ENCODE measurements at places on chromosomes 7 and 10.
A peak's percentile ranks its signal among the peaks of the same experiment; 100 is the strongest.

DNA sequence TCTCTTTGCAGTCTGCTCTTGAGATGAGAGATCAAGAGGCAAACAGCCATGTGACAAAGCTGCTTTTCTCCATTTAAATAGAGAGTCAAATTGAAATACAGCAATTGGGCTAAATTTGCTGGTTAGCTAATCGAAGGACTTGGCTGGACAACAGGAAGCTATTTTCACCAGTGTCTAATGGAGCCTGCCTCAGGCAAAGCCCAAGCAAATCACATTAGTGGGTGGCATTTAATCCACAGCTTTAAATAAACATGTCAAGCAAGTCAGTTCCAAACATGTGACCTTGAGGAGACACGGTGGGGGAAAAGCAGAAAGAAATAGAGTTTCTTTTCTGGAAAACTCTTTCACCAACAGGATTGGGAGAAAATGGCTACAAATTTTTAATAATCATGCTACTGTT, 180.5 kb upstream of the AOAH start:
- DNase-seq: no peak

- DNase-seq: no peak
Measured at GRCh38 chr10:130999376-131000202, 311.9 kb downstream of the TCERG1L start.

GRCh38 chr7:84985073-84985784, 201.6 kb downstream of the SEMA3D start:
- no peak for DNase-seq

DNA sequence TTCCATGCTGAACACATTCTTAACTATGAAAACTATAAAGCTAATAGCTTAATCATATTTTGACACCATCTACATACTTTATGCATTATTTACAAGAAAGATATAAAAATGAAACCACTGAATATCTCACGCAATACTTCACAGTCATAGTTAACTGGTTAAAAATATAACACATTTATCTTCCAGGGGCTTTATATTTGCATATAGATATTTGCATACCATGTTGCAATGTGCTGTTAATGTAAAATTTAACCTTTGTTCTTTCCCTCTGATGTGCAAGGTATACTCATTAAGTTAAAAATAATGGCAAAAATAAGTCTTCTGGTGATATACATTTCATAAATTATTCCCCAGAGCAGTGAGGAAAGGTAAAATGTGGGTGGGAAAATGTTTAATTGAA, 76.9 kb upstream of the MGMT start:
- no peak for DNase-seq

DNA sequence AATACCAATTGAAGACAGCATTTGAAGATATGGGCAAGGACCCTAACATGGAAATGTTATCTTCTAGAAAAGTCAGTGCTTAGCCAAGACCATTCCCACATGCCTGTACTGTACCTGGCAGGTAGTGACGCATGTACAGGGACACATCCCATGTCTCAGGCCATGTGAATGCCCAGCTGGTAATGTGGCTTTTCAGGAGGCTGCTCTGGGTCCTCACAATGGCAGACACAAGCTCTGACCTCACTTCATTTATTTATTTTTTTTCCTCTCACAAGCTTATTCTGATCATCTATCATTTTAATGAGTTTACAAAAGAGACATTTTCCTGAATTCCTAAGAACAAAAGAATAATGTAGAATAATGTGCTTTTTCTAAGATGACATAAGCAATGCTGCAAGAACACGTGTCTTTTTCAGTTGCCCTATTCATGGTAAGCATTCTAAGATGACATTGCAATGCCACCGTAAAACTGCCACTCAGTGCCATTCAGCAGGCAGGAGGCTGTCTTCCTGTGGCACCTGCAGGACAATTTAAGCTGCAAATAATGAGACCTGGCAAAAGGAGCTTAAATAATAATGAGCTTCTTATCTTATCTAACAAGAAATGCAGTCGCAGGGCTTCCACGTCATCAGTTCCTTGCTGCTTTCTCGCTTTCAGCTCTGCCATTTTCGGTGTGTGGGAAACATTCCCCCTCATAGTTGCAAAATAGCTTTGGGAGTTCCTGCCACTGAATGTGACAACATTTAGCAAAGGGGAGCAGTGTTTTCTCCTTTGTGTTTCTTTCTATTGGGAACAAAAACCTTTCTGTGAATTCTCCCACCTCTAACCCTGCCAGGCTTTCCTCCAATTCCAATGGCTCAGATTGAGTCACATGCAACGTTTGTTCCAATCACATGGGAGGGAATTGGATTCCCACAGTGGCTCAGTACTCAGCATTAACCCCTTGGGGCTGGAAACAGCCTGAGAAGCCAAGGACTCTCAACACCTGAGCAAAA, 113.0 kb downstream of the SEC23IP start:
- no peak for DNase-seq

- peak; percentile 51 for DNase-seq
Measured at GRCh38 chr7:46682836-46683624, 762.0 kb upstream of the IGFBP3 start.

Measured in fibroblast of skin of right biceps (primary cell).